Glutamatergic neuron (in vitro differentiated cells): ENCODE measurements at places on chromosomes 6 and 20. TPM values are rescaled to one million over a fixed set of nuclear protein-coding genes. Genes with fewer than 3 reads are reported as not detected.

ILRUN gene
- 37.7 TPM for total RNA-seq

ALDH5A1 gene
- total RNA-seq = 1.2 TPM

FAM83D gene
- total RNA-seq = 4.9 TPM

FAM162B gene
- total RNA-seq = not detected

MCHR2 gene
- not detected for total RNA-seq

CDH22 gene
- total RNA-seq = 7.9 TPM

TRIM40 gene
- not detected for total RNA-seq

DNA sequence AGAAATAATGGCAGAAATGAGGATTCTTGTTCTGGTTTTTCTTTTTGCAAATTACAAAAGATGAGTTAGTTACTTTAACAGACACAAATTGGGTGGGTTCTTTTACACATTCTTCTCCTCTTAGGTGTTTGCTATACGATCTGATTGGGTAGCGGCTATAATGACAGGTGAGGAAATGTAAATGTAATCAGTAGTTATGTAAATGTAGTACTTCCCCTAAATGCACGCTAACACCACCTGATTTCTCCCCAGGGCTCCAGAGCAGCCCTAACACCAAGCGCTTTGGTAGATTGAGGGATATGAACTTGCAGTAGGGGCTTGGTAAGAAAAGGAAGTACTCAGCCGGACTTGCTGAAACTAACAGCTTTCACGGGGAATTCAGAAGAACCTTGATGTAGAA lies 499.4 kb upstream of the NOX3 start:
- H3K27me3 ChIP-seq = peaks cover 2% of the 10 kb centered on the region
- H3K36me3 ChIP-seq = no peaks in the 10 kb centered on the region
- H3K27ac ChIP-seq = no peak overlapping the region
- H3K4me1 ChIP-seq = no peaks in the 10 kb centered on the region

- H3K4me3 ChIP-seq = no peak overlapping the region
- H3K27ac ChIP-seq = no peak overlapping the region
- H3K27me3 ChIP-seq = peaks cover 2% of the 10 kb centered on the region
- no peaks in the 10 kb centered on the region for H3K36me3 ChIP-seq
- peaks cover 22% of the 10 kb centered on the region for H3K4me1 ChIP-seq
Observed at GRCh38 chr20:10553326-10553984, 118.3 kb downstream of the SLX4IP start.

DNA sequence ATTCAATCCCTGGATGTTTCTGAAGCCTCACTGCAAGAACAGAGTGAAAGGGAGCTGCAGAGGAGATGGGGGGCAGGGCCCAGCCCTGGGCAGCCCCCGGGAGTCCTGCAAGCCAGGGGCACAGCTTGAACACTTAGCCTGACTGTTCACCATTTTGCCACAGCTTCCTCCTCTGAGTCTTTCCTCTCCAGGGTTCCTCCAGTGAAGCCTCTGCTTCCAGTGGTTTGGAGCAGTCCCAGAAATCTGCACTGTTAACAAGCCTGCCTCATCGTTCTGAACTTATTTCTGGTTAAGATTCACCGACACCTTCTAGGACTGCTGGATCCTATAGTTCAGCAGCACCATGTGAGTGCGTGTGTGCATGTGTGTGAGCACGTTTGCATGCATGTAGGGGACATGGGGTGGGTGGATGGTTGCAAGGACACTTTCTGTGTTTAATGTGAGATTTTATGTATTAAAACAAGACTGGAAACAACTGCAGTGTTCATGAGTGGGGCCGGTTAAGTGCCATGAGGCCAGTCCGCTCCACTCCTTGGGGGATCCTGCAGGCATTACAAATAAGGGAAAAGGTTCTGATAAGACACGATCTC lies 24.6 kb downstream of the CEBPB start:
- H3K4me1 ChIP-seq = no peaks in the 10 kb centered on the region
- H3K27me3 ChIP-seq = peaks cover 11% of the 10 kb centered on the region
- H3K27ac ChIP-seq = no peak overlapping the region
- H3K36me3 ChIP-seq = peaks cover 4% of the 10 kb centered on the region
- no peak overlapping the region for H3K4me3 ChIP-seq

GRCh38 chr20:44733341-44734069 lies 12.2 kb upstream of the KCNK15 start:
- DNase-seq = peak; percentile 82
- no peak overlapping the region for H3K4me3 ChIP-seq
- no peaks in the 10 kb centered on the region for H3K36me3 ChIP-seq
- peaks cover 16% of the 10 kb centered on the region for H3K4me1 ChIP-seq

DNA sequence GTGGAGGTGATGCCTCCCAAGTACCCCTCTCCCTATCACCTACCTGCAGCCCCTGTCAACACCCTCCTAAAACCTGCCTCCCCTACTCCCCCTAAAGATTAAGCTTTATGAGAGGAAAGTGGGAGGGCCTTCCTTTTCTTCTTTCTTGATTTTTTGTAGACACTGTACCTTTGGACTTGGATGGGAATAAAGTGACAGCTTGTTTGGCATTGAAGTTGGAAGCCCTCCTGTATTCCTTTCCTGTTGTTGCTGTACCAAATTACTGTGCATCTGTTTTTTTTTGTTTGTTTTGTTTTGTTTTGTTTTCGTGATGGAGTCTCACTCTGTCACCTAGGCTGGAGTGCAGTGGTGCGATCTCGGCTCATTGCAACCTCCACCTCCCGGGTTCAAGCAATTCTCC lies 99.3 kb upstream of the NFATC2 start:
- H3K27ac ChIP-seq = no peak overlapping the region
- no peak for DNase-seq
- no peaks in the 10 kb centered on the region for H3K27me3 ChIP-seq
- peaks cover 5% of the 10 kb centered on the region for H3K4me1 ChIP-seq
- H3K36me3 ChIP-seq = no peaks in the 10 kb centered on the region

GRCh38 chr20:15440049-15440820 lies 1102.8 kb upstream of the FLRT3 start:
- no peak overlapping the region for H3K27ac ChIP-seq
- H3K36me3 ChIP-seq = peaks cover 4% of the 10 kb centered on the region
- no peak overlapping the region for H3K4me3 ChIP-seq
- H3K4me1 ChIP-seq = no peaks in the 10 kb centered on the region
- H3K27me3 ChIP-seq = no peaks in the 10 kb centered on the region

DNA sequence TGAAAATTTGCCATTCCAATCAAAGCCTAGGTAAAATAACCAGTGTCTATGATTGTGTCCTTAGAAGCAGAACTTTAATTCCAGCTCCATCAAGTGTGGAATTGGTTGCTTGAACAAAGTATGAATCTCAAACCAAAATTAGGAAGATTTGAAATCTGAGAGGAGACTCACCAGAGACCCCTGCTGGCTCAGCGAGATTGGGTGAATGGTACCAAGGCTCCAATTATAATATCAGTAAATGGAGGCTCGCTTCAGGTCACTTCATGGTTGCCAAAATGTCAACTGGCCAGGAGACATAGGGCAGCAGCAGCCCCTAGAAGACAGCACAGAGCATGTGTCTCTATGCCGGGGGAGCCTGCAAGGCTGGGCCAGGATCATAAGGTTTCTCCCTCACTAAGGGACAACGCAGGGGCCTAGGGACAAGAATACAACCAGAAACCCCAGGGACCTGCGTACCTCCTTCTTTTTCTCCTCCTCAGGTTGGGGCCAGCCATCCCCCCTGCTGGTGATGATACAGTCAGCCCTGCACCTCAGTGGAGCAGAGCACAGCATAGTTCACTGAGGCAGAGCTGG lies 14.0 kb downstream of the RBL1 start:
- no peak overlapping the region for H3K4me3 ChIP-seq
- no peaks in the 10 kb centered on the region for H3K4me1 ChIP-seq
- DNase-seq = peak; percentile 22
- no peaks in the 10 kb centered on the region for H3K27me3 ChIP-seq
- no peak overlapping the region for H3K27ac ChIP-seq

DNA sequence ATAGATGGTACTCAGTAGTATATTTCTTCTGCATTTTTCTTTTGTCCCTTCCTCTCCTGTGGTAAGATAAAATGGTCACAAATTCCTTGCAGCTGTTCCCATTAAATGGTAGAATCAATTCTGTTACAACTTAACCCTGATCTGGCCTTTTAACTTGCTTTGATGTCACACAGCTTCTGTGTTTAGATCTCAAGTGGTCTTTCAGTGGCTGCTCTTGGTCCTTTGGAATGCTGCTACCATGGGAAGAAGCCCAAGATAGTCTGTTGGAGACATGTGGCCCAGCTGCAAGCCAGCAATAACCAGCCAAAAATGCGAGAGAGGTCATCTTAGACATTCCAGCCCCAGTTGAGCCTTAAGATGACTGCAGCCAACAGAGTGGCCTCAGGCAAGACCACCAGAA lies 429.7 kb downstream of the KIF16B start:
- peaks cover 3% of the 10 kb centered on the region for H3K4me1 ChIP-seq
- H3K4me3 ChIP-seq = no peak overlapping the region
- DNase-seq = no peak

DNA sequence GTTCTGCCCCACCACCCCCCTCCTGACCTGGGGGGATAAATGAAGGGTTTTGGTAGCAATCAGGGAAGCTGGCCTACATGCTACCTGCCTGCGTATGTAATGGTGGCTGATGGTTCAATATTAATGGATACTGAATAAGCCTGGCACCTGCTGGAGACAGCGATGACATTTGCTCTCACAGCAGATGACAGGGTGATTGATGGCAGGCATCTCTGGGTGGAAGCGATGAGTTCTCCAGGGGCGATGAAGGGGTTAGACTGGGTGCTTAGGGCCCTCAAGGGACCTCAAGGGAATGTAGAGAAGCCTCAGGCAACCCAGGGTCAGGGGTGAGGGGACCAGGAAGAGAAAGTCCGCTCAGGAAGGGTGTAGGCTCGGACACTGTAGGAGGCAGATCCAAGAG lies 107.7 kb upstream of the MLN start:
- H3K4me3 ChIP-seq = no peak overlapping the region

DNA sequence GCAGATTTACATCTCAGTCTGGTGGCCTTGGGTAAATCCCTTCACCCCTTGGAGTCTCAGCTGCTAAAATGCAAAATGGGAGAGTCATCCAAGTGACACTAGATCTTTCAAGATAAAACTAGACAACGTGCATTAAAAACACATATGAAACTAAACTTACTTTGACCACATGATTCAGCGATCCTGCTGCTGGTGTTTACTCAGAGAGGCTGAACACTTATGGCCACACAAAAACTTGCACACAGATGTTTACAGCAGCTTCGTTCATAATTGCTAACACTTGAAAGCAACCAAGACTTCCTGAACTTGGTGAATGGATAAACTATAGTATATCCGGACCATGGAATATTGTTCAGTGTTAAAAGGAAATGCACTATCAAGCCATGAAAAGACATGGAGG lies 55.3 kb upstream of the GPR6 start:
- H3K36me3 ChIP-seq = no peaks in the 10 kb centered on the region
- no peak overlapping the region for H3K4me3 ChIP-seq
- no peak for DNase-seq

DNA sequence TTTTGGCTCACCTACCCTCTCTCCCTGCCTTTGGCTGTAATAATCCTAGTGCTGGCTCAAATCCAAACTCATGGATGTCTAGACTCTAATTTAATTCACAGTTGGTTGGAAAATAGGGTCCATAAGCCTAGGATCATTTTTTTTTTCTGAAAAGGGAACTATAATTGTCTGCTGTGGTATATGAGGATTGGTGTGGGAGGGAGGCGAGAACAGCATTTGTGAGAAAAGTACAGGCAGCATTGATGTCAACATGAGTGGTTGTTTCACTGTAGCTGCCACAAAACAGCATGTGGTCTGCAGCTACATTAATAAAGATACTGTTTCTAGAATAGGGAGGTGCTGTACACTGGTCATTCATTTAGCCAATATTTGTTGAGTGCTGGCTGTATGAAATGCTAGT lies 18.6 kb upstream of the POLR1H start:
- H3K4me3 ChIP-seq = no peak overlapping the region
- H3K27ac ChIP-seq = no peak overlapping the region
- no peaks in the 10 kb centered on the region for H3K27me3 ChIP-seq
- no peak for DNase-seq
- H3K36me3 ChIP-seq = no peaks in the 10 kb centered on the region

GRCh38 chr6:89706121-89706520 lies 67.6 kb upstream of the LYRM2 start:
- no peak for DNase-seq
- no peaks in the 10 kb centered on the region for H3K36me3 ChIP-seq
- no peak overlapping the region for H3K27ac ChIP-seq
- no peaks in the 10 kb centered on the region for H3K4me1 ChIP-seq
- H3K4me3 ChIP-seq = no peak overlapping the region
- H3K27me3 ChIP-seq = no peaks in the 10 kb centered on the region

DNA sequence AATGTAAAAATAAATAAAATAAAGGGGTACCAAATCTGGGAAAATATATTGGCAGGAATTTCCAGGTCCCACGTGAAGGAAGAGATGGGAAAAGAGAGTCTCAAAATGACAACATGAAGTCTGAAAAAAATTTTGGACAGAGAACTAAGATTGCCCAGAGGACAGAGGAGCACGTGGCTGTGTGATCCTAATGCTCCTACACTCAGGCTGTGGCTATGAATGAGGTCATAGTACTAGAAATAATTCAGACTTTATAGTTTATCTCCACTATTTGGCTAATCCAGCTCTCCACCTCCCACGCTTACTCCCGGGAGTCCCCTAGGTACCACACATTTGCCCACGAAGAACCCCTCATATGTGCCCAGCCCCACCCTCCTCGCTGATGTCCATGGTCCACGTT lies 42.8 kb upstream of the STMND1 start:
- H3K36me3 ChIP-seq = no peaks in the 10 kb centered on the region
- no peak overlapping the region for H3K27ac ChIP-seq
- no peak overlapping the region for H3K4me3 ChIP-seq
- H3K4me1 ChIP-seq = no peaks in the 10 kb centered on the region
- H3K27me3 ChIP-seq = no peaks in the 10 kb centered on the region

DNA sequence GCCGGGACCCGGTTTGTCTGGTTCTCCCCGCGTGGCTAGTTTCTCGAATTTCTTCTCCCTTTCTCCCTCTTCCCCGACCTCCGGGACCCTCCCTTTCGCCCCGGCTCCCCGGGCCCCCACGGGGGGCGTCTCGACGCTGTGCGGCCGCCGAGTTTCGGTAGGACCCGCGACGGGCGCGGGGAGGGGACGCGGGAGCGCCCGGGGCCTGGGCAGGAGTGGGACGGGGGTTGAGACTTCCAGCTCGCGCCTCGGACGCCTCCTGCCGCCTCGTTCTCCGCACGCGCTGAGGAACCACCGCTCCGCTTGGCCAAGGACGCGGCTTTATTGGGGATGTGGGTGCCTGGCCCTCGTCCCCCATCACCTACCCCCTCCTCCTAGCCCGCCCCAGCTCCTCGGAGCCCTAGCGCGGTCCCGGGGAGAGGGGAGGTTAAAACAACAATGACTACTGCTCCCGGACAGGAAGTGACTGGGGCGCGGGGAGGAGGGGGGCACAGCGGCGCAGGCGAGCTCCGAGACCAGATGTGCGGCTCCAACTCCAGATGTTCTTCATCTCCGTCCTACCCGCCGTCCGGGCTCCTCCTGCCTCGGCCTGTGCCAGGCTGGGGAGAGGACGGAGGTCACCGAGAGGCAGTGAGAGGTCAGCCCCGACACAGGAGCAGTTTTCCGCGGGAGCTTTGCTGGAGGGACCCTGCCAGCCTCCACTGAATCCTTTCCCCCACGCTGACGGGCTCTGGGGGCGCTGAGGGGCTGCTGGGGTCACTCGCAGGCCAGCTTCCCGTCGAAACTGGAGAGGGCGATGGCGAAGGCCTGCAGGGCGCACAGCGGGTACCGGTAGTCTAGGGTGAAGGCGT lies 917 bp upstream of the TEAD3 start:
- no peaks in the 10 kb centered on the region for H3K36me3 ChIP-seq
- peak; percentile 64 for DNase-seq
- H3K27ac ChIP-seq = no peak overlapping the region
- peaks cover 43% of the 10 kb centered on the region for H3K4me1 ChIP-seq
- H3K27me3 ChIP-seq = peaks cover 13% of the 10 kb centered on the region
- H3K4me3 ChIP-seq = peak overlapping the region; percentile 70

- H3K4me1 ChIP-seq = no peaks in the 10 kb centered on the region
- no peak overlapping the region for H3K4me3 ChIP-seq
- H3K36me3 ChIP-seq = no peaks in the 10 kb centered on the region
- DNase-seq = no peak
Observed at GRCh38 chr6:722608-723007, 29.7 kb upstream of the EXOC2 start.
